ENCODE measurements at places on chromosomes 7 and 10.
A peak's percentile ranks its signal among the peaks of the same experiment; 100 is the strongest.

DNA sequence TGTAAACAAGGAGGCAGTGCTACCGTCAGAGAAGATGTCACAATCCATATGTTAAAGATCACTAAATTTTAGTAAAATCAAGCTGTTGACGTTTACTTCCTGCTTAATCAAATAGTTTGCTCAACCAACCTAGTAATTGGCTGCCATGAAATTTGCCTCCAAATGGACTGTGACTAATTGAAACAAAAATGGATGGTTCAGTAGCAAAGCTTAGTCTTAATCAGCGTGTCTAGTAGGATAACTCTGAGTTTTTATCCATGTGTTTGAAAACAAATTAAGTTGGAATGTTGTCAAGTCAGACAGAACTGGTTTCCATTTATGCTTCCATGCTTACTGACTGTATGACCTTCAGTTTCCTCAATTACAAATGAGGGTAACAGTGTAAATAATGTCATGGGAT is 1456.7 kb upstream of the CELF2 start:
- no peak for DNase-seq

DNA sequence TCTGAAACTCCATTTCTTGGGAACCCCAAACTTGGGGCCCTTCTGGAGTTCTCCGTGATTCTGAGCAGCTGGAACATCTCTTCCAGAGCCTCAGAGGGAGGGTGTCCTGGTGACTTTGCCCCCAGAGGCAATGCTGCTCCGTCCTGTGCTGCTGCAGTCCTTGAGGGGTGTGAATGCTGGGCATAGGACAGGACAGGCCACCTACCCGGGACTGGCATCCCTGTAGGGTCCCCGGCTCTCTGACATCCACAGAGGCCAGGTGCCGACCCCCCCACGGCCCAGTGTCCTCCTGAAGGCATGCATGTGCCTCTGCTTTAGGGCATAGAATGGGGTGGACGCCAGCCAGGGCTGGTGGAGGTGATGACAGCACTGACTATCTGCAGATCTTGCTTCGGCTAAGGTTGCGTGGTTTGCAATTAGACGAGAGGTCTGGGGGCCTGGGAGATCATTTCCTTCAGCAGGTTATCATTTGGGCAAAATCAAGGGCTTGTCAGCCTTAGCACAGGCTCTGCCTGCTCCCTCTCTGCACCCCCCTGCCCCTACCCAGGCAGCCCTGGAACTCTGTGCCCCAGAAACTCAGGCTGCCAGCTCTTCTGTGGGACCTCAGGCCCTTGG is 136.9 kb upstream of the GPR26 start:
- DNase-seq = no peak

DNA sequence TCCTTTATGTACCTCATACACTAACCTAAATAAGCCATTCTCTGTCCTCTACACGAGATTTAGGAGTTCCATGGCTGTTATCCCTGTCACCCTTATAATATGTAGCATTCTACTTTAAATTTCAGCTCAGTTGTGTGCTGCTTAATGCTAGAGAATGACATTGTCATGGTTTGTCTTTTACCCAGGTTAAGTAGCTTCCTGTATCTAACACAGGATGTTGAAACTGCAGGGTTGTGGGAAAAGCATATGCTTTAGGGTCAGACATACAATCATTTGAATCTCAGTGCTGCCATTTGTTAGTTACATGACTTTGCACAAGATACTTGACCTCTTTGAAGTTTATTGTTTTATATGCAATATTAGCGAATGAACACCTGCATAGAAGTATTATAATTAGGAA is 235.1 kb upstream of the CACNA2D1 start:
- DNase-seq = no peak

- no peak for DNase-seq
These were observed 134.1 kb downstream of the MDFIC start for GRCh38 chr7:115056019-115056418.

GRCh38 chr10:84401854-84402611 is 73.6 kb downstream of the CCSER2 start:
- no peak for DNase-seq

GRCh38 chr7:156618780-156619367 is 21.7 kb upstream of the RNF32 start:
- no peak for DNase-seq

GRCh38 chr10:112151524-112152039 is 32.0 kb downstream of the GPAM start:
- peak; percentile 4 for DNase-seq

DNA sequence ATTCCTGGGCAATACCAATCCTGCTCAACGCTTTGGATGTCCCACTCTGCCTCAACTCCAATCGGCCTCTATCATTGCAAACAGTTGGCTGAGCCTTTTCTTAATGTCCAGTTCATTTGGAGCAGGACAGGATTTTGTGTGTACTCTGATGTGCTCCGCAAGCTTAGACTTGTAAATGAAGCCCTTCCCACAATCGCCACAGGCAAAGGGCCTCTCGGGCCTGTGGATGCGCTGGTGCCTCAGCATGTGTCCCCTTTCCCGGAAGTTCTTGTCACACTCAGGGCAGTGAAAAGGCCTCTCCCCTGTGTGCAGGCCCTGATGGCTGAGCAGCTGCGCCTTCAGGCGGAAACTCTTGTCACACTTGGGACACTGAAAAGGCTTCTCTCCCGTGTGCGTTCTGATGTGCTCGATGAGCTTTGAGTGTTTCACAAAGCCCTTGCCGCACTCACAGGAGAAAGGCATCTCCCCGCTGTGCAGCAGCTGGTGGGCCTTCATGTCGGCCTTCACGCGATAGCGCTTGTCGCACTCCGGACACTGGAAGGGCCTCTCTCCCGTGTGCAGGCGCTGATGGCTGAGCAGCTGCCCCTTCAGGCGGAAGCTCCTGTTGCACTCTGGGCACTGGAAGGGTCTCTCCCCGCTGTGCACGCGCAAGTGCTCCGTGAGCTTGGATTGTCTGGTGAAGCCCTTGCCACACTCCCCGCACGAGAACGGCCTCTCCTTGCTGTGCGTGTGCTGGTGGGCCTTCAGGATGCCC is 20.0 kb downstream of the ZNF786 start:
- no peak for DNase-seq

GRCh38 chr10:70907637-70908405 is 19.5 kb upstream of the PCBD1 start:
- no peak for DNase-seq

DNA sequence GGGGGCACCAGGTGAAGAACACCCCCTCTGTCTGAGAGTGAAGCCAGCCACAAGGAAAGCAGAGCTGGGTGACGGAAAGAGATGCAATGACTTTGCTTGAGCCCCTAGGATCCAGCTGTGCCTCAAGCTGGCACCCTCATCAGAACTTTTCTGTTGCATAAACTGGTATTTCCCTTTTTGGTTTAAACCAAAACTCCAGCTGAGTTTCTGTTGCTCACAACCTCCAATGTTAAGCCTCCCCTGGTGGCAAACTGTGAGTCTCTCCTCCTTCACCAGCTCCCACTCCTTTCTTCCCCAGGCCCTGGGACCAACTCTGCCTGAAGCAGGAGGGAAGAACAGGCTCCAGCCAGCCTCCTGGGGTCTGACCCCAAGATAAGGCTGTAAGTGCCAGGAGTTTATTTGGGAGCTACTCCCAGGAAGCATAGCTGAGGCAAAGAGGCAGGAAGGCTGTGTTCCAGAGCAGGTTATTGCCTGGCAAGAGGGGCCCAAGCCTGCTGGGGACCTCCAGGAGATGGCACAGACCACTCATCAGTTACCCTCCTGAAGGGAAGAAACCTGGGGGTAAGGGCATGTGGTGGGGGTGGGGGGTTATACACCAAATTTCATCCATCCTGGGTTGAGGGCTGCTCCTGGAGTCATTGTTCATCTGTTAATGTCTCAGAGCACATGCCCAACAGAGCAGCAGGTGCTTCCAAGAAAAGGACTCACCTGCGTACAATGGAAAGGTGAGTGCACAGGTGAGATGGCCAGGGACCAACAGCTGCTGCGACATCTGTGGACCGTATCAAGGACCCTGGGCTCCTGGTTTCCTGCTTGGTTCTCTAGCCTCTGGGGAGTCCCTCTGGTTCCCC is 73.3 kb upstream of the NANOS1 start:
- DNase-seq = no peak

DNA sequence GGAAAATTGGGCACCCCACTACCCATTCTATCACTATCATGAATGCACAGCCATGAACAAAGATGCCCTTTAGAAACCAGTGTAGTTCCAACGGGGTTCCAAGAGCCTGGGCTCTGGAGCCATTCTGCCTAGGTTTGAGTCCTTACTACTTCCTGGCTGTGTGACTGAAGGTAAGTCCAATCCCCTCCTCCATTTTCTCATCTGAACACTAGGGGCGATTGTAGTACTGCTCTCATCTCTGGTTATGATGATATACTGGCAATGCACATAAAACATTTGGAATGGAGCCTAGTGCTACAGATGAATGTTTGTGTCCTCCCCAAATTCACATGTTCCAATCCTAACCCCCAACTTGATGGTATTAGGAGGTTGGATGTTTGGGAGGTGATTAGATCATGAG is 28.1 kb upstream of the CDH23 start:
- no peak for DNase-seq

DNA sequence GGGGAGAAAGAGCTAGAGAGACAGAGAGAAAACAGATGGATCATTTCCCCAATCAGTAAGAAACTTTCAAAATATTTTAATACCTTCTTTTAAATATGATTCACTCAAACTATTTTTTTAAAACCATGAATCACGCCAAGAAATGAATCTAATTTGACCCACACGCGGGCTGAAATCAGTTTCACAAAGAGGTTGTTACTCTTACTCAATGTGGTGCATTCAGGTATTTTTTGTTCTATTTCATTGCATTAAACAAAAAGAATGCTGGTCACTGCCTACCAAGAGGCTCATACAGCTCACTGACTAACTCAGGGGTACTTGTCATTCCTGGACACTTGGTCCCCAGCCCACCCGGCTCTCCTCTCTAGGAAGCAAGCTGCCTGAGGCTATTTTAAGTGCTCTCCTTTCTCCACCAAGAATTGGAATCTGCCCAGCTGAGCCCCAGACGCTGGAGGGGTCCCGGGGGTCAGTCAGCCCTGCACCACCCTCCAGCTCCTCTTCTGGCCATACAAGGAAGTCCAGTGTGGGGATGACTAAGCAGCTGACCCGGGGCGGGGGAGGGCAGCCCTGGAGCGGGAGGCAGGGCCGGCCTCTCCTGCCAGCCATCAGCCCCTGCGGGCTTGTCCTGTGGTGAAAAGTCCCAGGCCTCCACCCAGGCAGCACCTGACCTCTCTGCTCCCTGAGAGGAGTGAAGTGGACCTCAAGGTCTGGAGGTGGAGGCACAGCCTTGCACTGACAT is 21.7 kb upstream of the PFKP start:
- peak; percentile 86 for DNase-seq

DNA sequence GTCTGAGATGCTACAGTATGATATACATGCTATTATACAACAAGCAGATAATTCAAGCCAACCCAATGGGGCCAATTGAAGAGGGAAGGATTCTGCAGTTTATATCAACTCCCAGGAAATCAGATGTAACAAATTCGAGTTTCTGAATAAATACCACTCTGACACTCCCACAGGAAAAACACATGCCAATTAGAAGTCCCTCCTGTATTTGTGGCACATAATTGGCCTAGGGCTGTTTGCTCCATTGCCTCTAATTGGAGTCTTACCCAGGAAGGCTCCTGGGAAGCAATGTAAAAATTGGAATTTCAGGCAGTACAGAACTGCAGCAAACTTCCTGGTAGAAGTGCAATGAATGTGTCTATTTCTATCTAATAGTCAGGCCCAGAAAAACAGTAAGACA is 4.7 kb downstream of the PPA1 start:
- DNase-seq = no peak

DNA sequence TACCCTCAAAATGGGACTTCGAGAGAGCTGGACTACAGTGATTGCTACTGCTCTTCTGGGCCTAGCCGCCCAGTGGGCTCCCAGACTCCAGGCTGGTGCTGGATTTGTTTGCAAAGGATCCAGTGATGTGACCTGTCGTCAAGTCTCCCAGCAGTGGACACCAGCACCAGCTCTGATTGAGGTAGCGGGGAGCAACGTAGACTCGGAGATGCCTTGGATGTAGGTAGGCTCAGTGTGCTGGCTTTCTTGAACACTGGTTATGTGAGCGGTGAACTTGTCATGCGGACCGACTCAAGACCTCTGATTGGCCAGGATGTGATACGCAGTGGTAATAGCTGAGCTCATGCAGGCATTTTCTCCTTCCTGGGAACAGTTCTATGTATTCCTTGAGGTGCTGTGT is 19.4 kb downstream of the AKR1C2 start:
- DNase-seq = no peak

- no peak for DNase-seq
These were observed 22.0 kb upstream of the UBE3C start for GRCh38 chr7:157116762-157117161.

GRCh38 chr7:28280516-28280915 is 99.9 kb upstream of the JAZF1 start:
- no peak for DNase-seq

All from adipocyte (in vitro differentiated cells).